Activated CD4-positive, CD25-positive, alpha-beta regulatory T cell (primary cell): ENCODE measurements at places on chromosomes 1 and 21.

DNA sequence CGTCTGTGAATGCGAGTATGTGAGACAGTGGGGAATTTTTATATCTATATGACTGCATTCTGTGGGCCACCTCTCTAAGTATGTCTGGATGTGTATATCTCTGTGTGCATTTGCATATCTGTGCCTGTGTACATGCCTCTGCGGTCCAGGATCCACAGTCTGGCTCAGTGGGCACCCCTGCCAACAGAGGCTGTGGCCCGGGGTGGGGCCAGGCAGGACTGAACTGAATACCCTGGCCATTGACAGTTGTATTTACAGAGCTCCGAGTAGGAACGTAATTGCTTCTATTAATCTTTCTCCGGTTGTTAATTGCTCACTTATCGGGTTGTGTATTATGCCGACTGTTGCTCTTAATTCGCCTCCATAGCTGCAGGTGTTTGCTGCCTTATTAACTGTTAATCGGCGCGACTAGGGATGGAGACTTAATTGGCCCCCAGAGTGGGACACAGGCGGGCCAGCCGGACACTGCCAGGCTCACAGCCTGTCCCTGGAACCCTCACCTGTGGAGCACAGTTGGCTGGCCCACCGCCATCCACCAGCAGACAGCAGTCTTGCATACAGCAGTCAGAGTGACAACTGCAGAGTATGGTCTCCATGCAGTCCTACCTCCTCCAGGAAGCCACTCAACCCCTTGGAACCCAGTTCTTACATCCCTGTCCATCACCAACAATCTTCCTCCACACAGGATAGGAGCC lies 22.4 kb upstream of the ADGRB2 start:
- DNase-seq, result no peak

DNA sequence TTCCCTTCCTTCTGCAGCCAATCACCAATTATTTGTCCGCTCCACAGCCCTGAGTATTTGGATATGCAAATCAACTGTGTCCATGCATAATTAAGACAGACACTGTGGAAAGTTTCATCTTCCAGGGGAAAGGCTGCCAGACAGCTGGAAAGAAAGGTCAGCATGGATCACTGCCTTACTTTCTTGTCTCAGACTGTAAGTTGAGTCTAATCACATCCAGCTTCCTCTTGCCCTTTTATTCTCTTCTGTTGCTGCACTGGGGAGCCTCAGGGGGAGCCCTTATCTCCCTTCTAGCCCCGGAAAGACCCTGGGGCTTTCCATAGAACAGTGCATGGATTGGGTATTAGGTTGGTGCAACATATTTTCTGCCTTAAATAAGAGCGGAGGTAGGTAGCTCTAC lies 182.9 kb downstream of the OMA1 start:
- no peak for DNase-seq

DNA sequence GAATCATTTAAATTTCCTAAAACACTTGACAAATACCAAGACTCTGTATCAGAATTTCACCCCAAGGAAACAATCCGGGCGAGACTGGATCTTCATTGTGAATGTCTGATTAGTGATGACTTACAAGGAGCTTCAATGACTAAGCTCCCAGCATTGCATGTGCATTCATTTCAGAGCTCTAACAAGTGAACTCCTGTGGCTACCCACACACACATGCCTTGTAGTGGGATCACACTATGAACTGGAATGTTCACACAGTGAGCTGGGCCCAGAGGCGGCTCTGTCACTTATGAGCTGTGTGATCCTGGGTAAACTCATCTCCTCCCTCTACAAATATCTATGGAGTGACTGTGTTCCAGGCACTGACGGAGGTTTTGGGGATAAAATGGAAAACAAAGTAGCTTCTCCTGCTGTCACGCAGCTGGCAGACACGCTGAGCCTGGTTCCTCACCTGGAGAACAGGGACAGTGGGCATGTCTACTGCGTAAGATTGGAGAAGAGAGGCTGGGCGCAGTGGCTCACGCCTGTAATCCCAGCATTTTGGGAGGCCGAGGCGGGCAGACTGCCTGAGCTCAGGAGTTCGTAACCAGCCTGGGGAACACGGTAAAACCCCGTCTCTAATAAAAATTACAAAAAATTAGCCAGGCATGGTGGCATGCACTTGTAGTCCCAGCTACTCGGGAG lies 56.9 kb downstream of the CLSTN1 start:
- DNase-seq, result no peak

- DNase-seq, result no peak
These were observed 84.0 kb upstream of the IVNS1ABP start for GRCh38 chr1:185401019-185401418.

GRCh38 chr1:94542088-94542870 lies 720 bp upstream of the F3 start:
- no peak for DNase-seq

DNA sequence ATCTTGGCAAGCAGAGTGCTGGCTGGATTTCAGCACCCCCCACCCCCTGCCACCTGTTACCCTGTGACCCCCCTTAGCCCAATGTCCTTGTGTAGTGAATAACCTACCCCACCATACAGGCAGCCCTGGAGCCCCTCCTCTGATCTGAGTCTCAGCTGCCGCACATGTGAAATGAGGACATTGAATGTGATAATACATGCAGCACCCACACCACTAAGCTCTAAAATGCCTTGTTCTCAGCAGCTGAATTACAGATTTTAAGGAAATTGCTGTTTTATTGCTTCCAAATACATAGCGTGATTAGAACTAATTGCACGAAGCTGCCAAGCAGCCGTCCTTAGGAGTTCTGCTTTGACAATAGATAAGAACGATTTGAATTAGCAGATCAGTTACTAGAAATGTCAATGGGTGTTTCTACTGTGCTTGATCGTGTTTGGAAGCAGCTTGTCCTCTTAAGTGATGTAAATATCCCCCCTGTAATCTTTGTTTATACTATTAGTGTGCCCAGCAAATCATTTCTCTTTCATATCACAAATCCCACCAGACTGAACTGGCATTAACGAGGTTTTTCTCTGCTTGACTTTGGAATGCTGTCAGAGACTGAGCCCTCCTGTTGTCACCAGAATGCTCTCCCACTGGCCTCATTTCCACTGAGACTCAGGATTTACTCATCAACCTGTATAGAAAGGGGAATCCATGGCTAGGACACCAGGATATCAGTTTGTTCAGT lies 4.9 kb downstream of the SLAMF8 start:
- DNase-seq, result no peak

DNA sequence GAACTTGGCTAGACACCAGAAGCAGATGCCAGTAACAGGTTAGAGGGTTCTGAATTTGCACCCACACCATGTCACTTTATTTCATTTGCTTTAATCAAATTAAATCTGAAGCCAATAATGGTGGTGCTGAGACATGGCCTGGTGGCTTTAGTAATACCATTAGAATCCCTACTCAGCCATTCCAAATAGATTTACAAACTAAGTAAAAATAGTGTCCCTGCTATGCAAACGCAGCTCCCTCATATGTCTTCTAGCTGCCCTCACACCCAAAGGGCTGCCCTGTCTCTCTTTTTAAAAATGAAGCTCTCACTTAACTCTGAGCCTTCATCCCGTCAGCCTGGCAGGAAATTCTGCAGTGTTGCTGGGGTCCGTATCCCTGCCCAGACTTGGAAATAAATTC lies 21.1 kb downstream of the GLUL start:
- DNase-seq, result no peak

DNA sequence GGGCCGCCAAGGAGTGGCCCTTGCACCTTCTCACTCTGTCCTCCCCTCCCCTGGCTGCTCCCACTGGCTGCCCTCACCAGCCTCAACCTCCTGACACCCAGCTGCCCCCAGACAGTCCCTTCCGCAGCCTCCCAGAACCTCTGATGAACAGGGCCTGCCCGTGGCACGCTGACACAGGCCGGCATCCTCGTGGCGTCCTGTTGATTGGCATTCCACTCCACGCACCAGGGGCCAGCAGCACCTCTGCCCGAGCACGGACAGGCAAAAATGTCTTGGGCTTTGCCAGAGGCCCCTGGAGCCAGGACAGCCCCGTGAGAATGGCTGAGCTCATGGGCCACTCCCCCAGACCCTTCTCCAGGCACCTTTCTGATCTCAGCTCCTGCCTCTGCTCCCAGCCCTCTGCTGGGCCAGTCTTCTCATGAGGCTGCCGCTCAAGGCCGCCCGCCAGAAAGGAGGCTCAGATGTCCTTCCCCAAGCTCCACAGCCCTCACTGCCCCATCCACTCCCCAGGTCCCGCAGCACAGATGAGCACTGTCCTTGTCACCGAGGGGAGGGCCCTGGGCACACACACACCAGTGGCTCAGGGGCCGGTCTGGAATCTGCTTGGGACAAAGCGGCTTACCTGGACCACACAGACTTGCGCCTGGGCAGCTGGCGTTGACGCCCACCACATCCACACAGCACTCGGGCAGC lies 15.8 kb upstream of the RNF223 start:
- no peak for DNase-seq

- DNase-seq, result no peak
These were observed 119.6 kb upstream of the RUNX1 start for GRCh38 chr21:35168735-35169134.

- no peak for DNase-seq
These were observed 370.9 kb downstream of the PTPRU start for GRCh38 chr1:29607236-29607635.

GRCh38 chr1:239744851-239745250 lies 346.8 kb upstream of the FMN2 start:
- DNase-seq, result no peak

- no peak for DNase-seq
These were observed 14.9 kb downstream of the CREG1 start for GRCh38 chr1:167538657-167539056.

DNA sequence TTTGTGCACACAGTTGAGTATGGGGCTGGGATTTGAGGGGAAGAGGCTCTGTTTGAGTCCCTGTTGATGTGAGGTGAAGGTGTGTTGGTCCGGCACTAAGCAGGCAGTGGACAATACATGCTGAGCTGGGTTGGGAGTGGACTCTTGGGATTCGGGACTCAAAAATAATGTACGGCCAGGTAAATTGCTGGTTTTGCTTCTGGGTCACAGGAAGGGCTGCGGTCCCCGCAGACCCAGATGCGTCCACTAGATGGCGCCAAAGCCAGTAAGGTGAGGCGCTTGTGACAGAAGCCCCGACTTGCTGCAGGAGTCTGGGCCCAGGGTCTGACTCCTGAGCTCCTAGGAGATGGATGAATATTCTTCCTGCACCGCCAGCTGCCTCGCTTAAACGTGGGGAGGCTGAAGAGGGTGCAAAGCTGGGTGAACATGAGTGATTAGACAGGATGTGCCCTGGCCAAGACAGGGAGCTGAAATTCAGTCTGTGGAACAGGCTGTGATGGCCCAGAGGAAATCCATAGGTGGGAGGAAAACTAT lies 61.4 kb downstream of the ACBD3 start:
- peak; percentile 91 for DNase-seq
